ENCODE measurements at places on chromosomes 16 and 17.

- no peak for DNase-seq
Observed at GRCh38 chr17:82915757-82916027, 75.9 kb upstream of the ZNF750 start.

GRCh38 chr17:79020631-79021301, 3.2 kb upstream of the C1QTNF1 start:
- no peak for DNase-seq

DNA sequence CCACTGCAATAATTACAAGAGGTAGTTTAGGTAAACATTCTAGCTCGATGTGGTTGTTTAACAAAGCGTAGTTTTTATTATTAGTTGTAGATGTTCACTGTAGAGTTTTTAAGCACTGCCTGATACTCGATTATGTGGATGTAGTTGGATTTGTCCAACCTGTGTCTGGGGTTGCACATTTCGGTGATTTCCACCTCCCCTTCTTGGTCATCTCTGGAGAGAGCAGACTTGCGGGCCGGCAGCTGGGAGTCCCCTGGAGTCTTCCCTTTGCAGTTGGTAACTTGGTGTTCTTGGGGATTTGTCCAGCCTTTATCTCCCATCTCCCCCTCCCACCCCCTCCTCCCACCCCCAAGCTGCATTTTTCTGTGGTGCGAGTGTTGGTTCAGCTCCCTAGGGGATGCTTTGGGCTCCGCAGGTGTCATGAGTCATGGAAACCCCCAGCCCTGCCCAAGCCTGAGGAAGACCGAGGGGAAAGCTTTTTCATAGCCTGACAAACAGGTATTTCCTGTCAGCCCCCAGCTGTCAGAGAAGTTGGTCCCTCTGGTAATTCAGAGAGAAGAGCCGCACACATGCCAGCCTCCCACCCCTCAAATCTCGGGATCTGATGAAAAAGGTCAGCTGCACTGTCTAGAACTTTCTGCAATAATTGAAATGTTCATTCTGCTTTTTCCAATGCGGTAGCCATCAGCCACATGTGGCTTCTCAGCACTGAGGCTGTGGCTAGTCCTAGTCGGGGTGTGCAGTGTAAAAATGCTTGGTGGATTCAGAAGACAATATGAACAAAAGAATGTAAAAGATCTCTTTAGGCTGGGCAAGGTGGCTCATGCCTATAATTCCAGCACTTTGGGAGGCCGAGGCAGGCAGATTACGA, 50.3 kb downstream of the KSR1 start:
- DNase-seq, result no peak

DNA sequence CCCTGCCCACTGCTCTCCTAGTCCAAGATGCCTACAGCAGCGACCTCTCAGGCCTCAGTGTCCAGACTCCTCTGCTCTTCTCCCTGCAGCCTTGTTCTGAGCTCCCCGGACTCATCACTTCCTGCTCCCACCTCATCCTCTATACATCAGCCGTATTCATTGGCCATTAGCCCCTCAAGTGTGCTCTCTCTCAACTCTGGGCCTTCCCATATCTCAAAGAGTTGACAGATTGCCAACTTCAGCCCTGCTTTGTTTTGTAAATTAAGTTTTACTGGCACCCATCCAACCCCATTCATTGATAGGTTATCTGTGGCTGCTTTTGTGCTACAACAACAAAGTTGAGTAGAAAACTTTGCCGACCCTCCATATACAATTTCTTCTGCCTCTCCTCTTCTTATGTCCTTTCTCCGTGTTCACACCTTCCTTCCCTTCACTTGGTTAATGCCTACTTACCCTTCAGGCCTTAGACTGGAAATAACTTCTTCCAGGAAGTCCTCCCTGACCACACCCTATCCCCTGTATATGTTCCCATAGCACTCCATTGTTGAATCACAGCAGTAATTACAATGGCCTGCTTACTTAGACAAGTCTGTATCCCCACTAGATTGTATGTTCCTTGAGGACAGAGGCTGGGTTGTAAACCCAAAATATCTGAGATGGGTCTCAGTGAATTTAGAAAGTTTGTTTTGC, 63.4 kb upstream of the TANC2 start:
- no peak for DNase-seq

DNA sequence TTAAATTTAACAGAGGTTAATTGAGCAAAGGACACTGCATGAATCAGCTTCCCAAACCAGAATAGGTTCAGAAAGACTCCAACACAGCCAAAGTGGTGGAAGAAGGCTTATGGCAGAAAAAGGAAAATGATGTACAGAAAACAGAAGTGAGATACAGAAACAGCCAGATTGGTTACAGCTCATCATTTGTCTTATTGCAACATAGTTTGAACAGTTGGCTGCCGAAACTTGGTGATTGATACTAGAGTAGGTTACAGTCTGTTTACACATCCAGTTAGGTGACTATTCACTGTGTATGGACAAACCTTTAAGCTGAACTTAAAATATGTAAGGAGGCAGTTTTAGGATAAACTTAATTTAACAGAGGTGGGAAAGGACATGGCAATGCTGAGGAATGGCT, 18.3 kb downstream of the TMEM100 start:
- DNase-seq, result no peak

DNA sequence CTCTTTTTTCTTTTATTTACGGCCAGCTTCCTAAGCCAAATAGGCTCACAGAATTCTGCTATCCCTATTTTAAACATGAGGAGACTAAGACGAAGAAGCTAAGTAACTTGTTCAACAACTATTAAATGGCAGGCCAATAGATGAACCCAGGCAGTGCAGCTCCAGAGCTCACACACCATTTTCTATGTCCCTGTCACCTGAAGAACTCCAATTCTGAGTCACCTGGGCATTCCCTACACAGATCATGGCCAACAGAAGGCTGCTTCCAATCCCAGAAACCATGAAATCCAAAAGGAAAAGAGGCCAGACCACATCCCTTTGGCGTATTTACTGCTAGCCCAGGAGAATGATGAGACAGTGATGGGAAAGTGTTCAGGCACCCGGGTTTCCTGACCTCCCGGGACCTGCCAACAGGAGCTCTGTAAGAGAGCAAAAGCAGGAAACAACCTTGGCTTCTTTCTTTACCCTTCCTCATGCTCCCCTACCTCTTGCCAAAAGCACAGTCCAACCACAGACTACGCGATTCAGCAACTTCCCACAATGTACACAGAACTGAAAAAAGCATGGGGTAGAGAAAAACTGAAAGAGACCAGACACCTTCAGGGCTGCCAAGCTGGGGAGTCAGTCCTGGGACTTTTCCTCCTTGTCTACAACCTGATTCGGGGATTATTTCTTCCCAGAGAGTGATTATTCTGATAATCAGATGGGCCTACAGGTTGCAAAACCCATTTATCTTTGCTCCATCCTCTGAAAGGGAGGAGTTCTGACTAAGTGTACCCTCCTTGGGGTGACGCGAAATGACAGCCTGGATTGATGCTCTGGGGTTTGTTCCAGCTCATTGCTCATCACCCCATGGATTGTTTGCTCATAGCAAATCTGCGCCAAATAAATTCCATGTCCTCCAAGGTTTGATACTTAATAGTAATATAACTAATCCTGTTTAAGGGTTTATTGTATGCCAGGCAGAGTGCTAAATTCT, 47.8 kb upstream of the HAS3 start:
- DNase-seq, result peak; percentile 92

DNA sequence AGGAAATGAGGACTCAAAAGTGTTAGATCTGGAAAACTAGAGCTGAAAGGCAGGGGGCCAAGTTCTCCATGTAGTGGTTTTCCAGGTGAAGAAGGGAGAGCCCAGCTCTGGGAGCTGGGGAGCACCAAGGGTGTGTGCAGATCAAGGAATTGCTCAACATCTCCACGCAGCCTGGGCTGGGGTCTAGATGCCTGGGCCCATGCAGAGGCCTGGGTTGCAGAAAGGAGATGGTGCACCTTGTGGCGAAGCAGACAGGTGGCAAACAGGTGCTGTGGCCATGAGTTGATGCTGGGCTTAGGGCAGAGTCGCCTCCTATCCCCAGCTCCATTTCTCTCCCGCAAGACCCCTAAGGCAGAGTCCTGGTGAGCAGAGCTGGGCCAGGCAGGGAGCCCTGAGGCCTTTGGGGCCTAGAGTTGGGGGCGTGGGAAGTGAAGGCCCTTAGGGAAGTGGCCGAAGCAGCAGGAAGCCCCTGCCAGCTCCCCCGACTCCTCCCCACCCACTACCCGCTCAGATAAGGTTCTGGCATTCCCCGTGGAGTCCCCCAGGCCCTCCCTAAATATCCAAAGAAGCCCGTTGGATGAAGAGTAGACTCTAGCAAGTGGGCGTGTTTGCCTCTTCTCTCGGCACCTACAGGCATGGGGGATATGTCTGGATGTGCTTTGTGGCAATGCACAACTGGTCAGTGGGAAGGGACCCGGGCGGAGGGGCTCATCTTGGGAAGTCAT, 777 bp downstream of the FOXN1 start:
- no peak for DNase-seq

- DNase-seq, result peak; percentile 82
Observed at GRCh38 chr17:49076573-49077384, 55.8 kb upstream of the B4GALNT2 start.

DNA sequence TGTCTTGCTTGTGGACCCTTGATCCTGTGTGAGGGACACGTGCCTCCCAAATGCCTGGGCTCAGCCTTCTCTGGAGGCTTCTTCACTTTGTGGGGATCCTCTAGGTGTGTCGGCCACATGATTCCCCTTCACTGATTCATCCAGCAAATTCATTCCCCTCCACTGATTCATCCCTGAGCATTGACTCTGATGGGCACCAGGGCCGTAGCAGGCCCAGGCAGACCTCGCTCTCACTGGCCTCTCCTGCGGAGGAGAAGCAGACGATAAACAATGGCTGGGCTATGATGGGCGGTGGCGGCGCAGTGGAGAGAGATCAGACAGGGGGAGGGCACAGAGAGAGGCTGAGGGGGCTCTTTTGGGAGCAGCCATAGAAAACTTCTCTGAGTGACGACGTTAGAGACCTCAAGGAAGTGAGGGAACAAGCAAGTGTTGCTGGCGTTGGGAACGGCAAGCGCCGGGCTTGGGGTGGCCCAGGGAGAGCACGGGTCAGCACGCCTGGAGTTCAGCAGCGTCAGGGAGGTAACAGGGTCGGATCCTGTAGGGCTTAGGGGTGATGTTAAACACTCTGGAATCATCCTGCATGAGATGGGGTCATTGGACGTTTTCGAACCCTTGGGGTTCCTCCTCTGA, 17.5 kb upstream of the RPTOR start:
- peak; percentile 19 for DNase-seq

- DNase-seq, result no peak
Observed at GRCh38 chr17:41483991-41484826, 3.3 kb upstream of the KRT35 start.

- DNase-seq, result no peak
Observed at GRCh38 chr16:26129997-26130396, 438.2 kb downstream of the HS3ST4 start.

DNA sequence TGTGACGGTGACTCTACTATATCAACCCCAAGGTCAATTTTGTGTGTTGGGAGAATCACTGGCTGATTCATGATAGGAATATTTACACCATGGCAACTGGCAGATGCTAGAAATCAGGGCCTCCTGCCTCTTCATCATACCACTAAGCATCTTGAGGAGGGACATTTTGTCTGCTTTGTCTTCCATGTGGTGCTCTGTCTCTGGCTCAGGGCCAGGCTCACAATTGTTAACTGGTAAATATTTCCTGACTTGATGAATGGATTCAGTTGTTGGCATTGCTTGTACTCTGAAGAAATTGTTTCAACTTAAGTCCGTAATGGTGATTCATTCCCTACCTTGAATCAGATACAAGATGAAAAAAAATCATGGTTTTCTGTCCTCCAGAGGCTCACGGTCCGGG, 292.7 kb downstream of the HAPSTR1 start:
- DNase-seq, result no peak

GRCh38 chr17:63165400-63165799, 199.4 kb downstream of the TANC2 start:
- DNase-seq, result no peak

Data from HCEC 1CT (cell line).